COR-L47 (cell line): ENCODE measurements at places on chromosomes 4 and X.

DNA sequence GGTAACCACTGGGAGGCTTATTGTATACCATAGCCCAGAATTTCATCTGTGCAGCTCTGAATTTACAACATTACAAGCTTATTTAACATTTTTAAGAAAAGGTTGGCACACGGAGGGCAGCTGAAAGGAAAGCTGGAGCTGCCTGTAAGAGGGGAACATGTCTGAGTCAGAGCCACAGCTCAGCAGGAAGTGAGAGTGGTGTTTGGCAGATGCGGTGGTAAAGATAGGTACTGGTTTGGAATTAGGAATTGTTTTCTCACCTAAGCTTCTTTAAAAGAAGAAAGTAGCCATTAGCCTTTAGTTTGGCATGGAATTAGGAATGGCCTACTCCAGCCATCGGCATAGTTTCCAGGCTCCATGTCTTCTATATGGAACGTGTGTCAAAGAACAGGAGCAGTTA is 172.5 kb upstream of the ANXA3 start:
- no peak for DNase-seq

DNA sequence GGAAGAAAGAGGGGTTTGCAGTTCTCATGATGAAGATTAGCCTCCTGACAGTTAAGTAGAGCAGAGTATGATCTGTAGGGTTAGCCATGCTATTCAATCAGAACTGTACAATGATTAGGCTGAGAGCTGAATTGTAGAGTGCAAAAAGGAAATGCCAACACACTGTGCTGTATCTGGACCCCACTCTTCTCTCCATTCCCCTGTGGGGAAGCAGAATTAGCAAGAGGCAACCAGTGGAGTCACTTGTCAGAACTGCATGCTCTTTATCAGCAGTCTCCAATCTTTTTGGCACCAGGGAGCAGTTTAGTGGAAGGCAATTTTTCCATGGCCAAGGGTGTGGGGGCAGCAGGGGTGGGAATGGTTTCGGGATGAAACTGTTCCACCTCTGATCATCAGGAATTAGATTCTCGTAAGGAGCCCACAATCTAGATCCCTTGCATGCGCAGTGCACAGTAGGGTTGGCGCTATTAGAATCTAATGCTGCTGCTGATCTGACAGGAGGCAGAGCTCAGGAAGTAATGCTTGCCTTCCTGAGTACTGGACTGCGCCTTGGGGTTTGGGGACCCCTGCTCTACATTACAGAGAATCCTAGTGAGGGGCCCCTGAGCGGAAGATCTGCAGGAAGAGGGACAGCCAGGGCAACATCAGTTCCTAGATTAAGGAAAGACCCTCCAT is 19.4 kb downstream of the TBC1D9 start:
- no peak for DNase-seq

DNA sequence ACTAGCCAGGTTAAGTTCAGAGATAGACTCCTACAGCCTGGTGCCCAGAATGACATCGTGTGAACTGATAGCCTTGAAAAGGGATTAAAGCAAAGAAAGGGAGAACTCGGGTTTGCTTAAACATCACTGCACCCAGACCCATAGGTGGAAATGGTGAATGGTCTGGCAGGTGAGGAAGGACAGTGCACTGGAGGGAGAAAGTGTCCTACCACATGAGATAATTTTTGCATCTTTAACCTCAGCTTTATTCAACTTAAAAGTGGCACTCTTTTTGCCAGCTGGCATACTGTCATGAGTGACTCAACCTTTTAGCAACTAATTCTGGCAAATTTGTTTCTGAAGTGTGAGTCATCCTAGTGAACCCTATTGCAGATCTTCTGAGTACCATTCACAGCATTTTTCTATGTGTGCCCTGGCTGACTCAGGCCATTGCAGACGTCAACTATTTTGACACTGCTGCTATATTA is 53.0 kb upstream of the DAPP1 start:
- DNase-seq: no peak

DNA sequence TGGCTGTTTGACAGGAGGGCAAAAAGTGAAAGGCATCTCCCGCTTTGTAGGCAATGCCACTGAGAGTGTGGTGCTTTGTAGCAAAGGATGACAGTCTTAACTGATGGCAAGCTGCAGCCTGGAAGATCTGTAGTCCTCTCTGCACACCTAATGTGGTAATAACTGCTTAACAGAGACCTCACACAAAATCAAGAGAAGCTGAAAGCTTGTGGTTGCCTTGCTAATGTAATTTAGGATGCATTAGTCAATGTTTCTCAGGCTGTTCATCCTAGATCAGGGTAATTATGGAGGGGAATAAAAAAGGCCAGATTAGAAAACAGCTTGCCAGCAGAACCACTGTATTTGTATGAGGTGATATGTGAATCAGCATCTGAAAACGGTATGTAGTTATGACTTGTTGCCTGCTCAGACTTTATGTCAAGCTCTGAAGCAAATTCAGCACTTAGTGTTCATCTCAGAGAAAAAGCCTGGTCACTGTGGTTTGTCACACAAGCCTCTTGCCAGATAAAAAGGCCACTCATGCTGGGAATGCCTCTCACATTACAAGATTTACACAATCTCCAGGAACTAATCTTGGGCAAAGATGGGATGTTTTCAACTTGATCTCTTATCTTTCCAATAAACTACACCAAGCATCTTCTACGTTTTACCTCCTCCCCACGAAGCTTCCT is 130.8 kb downstream of the ENOX2 start:
- no peak for DNase-seq

- no peak for DNase-seq
These were observed 119.8 kb upstream of the SLC34A2 start for GRCh38 chr4:25535701-25536473.

GRCh38 chrX:144819406-144819805 is 427.9 kb upstream of the SPANXN1 start:
- no peak for DNase-seq

DNA sequence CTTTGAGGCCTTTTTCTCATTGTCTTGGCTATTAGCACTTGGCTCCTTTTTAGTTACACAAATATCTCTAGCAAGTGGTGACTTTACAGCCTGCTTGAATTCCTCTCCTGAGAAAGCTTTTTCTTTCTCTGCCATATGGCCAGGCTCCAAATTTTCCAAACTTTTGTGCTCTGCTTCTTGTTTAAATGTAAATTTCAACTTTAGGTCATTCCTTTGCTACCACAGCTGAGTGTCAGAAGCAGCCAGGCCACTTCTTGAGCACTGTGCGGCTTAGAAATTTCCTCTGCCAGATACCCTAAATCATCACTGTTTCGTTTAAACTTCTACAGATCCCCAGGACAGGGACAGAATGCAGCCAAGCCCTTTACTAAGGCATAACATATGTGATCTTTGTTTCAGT is 222.4 kb downstream of the FBXO8 start:
- DNase-seq: no peak

DNA sequence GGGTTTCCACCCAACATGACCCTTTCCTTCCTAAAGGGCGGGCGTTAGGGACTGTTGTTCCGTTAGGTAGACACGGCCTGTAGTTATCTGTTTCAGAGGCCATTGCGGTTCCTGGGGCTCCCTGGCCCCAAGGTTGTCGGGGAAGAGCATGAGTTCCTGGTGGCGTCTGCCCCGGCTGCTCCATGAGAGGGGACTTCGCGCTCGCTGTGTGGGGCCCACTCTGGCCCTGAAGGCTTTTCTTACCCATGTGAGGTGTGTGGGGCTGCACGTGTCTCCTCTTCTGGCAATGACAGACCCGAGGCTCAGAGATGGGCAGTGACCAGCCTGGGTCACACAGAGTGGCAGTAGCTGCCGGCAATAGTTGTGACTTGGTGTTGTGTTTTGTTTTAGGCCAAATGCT is 9.1 kb downstream of the TADA2B start:
- no peak for DNase-seq

GRCh38 chr4:164215113-164215741 is 538.7 kb upstream of the SMIM31 start:
- no peak for DNase-seq
